ENCODE measurements at places on chromosomes 11 and 22. TPM values are rescaled to one million over a fixed set of nuclear protein-coding genes. Genes with fewer than 3 reads are reported as not detected.

KCNJ5 gene
- total RNA-seq, result 0.52 TPM

OR51B4 gene
- total RNA-seq, result 0.52 TPM

OR52E1 gene
- not detected for total RNA-seq

BCR gene
- 12.5 TPM for total RNA-seq

MRGPRX4 gene
- total RNA-seq, result not detected

E2F8 gene
- total RNA-seq, result 4.2 TPM

Data from skeletal muscle tissue (tissue), 5 donors.